ENCODE measurements at places on chromosomes 2 and 18. TPM values are rescaled to one million over a fixed set of nuclear protein-coding genes. Genes with fewer than 3 reads are reported as not detected.

CFAP65 gene
- not detected for total RNA-seq

NEB gene
- 0.25 TPM for total RNA-seq

DNA sequence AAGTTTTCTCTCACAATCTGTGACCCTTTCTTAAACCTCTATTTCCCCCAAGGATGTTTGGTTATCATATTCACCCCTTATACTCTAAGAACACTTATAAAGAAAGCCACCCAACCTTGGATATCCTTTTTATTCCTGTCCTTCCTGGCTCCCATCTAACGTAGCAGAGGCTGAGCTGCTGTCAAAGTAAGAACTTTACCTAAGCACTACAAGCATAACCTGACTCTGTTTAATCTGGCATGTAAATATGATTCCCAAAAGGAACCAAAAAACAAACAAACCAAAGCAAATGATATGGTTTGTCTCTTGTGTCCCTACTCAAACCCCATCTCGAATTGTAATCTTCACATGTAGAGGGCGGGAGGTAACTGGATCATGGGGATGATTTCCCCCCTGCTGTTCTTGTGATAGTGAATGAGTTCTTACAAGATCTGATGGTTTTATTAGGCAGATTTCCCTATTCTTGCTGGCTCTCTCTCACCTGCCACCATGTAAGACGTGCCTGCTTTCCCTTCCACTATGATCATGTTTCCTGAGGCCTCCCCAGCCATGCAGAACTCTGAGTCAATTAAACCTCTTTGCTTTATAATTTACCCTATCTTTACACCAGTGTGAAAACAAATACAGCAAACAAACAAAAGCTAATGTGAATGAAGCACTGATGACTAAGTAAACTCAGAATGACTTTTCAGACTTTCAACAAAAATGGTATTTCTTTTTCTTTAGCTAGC is 72.7 kb upstream of the SPOPL start:
- no peak for DNase-seq

- DNase-seq, result no peak
Measured at GRCh38 chr2:42035241-42035640, 12.6 kb upstream of the PKDCC start.

GRCh38 chr18:62420151-62420512 is 95.0 kb downstream of the TNFRSF11A start:
- DNase-seq, result no peak

- no peak for DNase-seq
Measured at GRCh38 chr2:74000666-74001065, 16.0 kb downstream of the TET3 start.
